Liver (tissue), 10 donors: ENCODE measurements at places on chromosomes 5 and 9.

DNA sequence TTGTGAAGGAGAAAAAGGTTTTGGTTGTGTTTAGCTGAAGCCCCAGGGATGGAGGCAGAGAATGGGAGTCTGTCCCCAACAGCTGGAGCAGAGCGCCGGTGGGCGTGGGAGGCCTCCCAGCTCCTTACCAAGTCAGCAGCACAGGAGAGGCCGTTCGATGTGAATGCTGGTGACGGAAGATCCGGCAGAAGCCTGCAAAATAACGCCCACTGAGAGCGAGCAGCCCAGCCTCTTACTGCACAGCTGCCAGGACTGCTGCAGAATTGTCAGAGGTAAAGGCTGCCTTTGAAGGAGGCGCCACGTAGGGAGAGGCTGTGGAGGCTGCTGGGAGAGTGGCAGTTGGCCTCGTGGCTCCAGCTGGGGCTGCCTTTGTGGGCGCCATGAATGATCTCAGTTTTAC, 26.2 kb downstream of the ANGPTL2 start:
- DNase-seq: no peak

DNA sequence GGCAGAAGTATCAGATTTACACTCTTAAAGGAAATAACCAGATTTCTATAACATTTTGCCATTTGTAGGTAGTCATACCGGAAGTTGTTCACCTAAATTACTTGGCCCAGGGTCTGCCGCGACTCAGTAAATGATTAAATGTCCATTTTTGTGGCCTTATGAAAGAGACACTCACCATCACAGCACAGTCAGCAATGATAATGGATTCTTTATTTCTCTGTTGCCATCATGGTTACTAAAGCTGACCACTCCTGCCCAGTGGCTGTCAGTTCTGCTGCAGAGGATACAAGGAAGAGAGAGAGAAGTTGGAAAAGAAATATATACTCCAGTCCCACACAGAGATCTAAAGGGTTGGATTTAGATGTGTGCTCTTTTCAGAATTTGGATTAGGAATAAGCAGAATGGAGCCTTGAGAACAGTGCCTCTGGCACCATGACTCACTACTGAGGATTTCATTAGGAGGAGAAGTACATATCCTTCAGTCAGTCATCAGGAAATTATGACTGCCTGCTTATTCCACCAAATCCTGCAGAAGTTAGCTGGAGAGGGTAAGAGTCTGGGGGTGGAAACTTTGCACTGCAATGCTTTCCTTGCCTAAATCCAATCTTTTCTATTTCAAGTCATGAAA, 72.8 kb upstream of the EFNA5 start:
- DNase-seq: no peak

DNA sequence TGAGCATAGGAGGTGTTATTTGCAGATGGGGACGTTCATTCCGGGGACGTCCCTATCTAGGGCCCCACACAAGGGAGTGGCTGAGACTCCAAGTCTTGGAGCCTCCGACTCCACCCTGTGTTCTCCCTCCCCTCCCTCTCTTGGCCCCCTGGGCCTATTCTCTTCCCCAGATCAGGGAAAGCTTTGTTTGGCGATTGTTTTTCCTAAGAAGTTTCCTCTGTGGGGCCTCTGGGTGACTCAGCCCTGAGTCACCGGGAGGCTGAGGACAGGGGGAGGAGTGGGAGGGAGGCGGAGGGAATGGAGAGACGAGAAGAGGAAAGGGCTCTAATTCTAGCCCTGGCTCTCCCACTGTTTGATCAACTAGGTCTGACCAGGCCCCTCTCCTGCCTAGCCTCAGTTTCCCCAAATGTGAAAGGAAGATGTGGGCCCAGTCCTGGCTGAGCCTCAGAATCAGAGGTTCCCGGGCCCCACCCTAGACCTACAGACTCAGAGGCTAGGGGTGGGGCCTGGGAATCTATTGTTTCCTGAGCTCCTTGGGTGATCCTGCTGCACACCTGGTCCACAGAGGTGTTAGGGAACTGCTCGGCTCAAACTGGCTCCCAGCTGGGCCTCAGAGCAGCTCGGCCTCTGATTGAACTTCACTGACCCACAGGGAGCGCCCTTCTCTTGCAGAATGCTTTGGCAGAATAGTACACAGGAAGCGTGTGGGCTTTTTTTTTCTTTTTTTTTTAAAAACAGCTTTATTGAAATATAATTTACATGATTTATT, 19.2 kb downstream of the GSN start:
- DNase-seq: no peak

GRCh38 chr9:114016101-114016500, 62.0 kb downstream of the AMBP start:
- DNase-seq: peak; percentile 27

DNA sequence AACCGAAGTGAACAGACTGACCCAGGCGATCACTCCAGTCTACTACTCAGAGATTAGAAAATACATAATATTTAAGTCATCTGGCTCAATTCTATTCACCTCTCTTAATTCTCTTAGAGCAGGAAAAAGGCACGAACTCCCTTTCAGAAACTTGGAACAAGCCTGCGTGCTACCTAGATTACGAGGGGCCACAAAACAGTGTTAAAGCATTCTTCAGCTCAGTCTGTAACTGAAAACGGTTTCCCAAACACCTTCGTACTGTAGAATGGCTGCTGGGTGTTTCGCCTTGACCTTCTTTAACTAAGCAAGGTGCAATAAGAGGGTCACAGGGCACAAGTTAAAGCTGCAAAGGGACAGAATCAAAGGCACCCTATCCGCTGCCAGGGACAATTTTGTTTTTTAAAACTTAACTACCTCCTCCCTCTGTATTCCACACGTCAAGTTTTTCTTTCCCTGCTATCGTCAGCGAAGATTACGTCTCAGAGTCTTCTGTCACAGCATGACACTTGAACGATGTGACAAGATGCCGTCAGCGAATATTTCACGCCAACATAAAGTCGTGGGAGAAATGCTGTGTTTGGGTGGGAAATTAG, 687 bp downstream of the LYSMD3 start:
- DNase-seq: no peak

GRCh38 chr5:181566-181965, 9.7 kb upstream of the LRRC14B start:
- no peak for DNase-seq

- DNase-seq: no peak
These were observed 48.7 kb upstream of the ACTBL2 start for GRCh38 chr5:57531333-57531732.

GRCh38 chr5:134874831-134875655, 872 bp downstream of the TXNDC15 start:
- DNase-seq: peak; percentile 45

DNA sequence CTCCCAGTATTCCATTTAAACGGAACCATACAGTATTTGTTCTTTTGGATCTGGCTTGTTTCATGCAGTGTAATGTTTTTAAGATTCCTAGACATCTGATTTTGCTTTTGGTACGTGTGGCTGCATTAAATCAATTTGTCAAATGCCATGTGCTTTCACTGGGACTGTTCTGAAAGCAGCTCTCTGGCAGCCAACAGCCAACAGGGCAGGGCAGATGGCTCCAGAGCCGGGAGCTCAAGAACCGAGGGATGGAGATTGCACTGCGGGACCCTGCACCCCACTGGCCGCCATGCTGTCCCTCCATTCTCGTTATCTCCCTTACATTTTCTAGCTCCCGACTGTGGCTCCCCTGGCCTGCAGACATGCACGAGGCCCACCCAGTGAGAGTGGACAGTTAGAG, 33.4 kb upstream of the AIF1L start:
- DNase-seq: no peak

- no peak for DNase-seq
These were observed 454.9 kb downstream of the PRR16 start for GRCh38 chr5:120919017-120919416.

GRCh38 chr9:19998153-19998552, 209.3 kb upstream of the SLC24A2 start:
- no peak for DNase-seq

- no peak for DNase-seq
These were observed 21.0 kb upstream of the SLC2A6 start for GRCh38 chr9:133499892-133500270.

DNA sequence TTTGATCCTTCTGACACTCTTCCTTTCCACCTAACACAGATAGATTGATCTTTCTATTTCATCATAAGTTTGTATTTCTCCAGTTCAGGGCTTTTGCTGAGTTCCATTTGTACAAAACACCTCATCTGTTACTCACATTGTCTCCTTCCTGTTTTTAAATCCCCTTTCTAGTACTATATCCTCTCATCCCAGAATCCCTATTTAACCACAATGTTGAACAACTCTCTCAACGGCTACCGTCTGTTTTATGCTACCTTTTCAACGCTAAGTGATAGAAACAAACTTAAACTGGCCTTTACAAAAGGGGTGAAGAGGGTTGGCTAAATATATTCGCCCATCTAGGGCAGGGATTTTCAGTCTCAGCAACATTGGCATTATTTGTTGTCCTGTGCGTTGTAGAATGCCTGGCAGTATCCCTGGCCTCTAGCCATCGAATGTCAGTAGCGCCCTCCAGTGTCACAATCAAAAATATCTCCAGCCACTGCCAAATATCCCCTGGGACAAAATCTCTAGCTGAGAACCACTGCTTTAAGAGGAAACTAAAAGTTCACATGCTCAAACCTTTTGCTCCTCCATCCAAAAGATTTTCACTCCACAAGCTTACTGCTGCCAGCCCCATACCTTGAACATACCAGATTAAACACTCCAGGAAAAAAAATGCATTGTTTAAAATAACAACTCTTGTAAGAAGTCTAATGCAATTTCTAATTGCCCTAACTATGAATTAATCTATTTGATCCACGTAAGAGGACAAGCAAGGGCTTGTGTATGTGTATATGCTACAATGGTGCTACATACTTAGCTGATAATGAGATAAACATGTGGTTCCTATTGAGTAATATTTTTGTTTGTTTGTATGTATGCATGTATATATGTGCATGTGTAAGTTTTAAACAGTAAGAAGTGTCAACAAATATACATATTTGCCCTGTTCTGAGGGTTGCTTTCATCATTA, 344.0 kb downstream of the PTPRD start:
- peak; percentile 60 for DNase-seq

DNA sequence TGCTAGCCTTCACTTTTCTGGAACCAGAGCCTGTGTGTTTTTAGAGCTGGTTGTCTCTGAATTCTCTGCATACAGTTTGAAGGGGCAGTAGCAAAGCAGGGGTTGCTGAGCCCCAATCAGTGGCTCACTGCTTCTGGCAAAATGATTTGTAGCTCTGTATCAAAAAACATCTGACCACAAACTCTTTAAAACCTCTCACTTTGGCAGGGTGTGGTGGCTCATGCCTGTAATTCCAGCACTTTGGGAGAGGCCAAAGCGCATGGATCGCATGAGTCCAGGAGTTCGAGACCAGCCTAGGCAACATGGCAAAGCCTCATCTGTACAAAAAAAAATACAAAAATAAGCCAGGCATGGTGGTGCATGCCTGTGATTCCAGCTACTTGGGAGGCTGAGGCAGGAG, 28.3 kb upstream of the APC start:
- DNase-seq: no peak

DNA sequence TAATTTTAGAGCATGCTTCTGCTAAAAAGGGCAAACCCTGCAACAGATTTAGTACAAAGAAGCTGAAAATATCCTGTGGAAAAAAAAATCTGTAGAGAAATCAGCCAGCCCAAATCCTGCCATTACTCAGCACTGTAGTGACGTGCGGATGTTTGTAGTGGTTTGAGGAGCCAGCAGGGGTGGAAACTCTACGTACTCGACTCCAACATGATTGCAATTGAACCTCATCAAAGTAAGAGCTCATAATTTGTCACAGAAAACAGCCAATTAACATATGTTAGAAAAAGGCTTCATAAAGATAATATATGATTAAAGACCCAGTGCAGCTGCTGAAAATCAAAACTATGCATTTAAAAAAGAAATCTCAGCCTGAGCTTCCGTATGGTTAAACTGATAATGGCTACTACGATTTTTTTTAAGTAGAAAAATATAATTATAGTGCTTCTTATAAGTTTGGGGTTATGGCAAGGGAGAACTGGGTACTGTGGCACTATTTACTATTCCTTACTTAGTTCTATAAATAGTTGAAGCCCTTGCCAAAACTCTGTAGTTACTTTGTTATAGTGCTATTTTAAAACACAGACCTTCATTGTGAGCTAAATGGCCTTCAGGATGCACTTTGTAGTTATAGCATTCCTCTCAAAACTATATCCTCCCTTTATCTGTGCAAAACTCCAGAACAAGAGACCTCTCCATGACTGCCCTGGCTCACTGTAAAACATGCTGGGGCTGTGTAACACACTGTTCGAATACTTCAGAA, 49.4 kb downstream of the MEF2C start:
- no peak for DNase-seq

GRCh38 chr9:71504636-71505035, 263.7 kb downstream of the CEMIP2 start:
- no peak for DNase-seq

GRCh38 chr5:135553688-135554462, 18.1 kb upstream of the NEUROG1 start:
- no peak for DNase-seq

DNA sequence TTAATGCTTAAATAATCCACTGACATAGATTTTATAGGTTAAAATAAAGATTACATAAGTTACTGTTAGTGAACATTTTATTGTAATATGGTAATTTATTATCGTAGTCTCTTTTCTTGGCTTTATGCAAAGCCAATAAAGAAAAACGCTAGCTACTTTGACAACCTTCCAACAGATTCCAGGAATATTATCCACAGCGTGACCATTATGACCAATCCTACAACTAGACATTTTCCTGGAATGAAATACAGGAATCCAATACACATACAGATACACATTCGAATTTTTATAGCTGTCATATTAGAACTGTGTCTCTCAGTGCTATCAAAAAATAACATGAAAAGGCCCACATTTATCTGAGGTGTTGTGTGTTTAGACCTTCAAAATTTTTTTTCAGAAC, 13.1 kb downstream of the RPS23 start:
- DNase-seq: no peak

GRCh38 chr5:137498301-137498735, 808 bp downstream of the SPOCK1 start:
- DNase-seq: no peak

- DNase-seq: no peak
These were observed 21.0 kb upstream of the TOR1B start for GRCh38 chr9:129781981-129782380.

GRCh38 chr5:78331523-78332080, 28.8 kb upstream of the SCAMP1 start:
- DNase-seq: no peak

GRCh38 chr5:72955143-72955767, 586 bp upstream of the FCHO2 start:
- peak; percentile 80 for DNase-seq

DNA sequence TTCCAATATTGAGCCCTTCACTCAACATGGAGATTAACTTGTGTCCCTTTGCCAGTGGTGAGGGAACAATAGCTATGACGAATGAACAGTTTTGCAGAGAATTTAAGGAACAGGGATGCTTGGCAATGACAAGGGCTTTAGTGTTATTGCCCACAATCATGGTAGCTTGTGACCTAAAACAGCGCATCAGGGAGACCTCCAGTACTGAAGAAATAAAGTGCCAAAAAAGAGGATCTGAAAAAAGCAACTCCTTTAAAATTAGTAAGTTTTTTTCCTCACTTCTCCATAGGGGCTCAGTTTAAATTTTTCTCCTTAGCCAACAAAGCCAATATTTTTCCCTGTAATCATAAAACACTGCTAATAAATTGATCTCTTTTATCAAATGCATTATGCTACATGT, 41.8 kb upstream of the PAM start:
- DNase-seq: no peak
